ENCODE measurements at places on chromosomes 11 and 22. TPM values are rescaled to one million over a fixed set of nuclear protein-coding genes. Genes with fewer than 3 reads are reported as not detected.

Gene NRGN
- total RNA-seq, result not detected

Gene RAG2
- not detected for total RNA-seq

Gene BANF1
- total RNA-seq, result 14.7 TPM

Gene BCO2
- 2.4 TPM for total RNA-seq

Gene INS
- not detected for total RNA-seq

Gene PARVG
- total RNA-seq, result 1.1 TPM

Gene CNIH2
- under 0.01 TPM for total RNA-seq

Gene SOX10
- not detected for total RNA-seq

Gene PGA3
- not detected for total RNA-seq

Gene KREMEN1
- 6.5 TPM for total RNA-seq

Gene CSNK2A3
- 2.1 TPM for total RNA-seq

Data from osteoblast (primary cell).